ENCODE measurements at places on chromosomes 7 and 10. TPM values are rescaled to one million over a fixed set of nuclear protein-coding genes. Genes with fewer than 3 reads are reported as not detected.

GRCh38 chr10:23367896-23368595, 23.4 kb upstream of the C10orf67 start:
- DNase-seq, result no peak

DNA sequence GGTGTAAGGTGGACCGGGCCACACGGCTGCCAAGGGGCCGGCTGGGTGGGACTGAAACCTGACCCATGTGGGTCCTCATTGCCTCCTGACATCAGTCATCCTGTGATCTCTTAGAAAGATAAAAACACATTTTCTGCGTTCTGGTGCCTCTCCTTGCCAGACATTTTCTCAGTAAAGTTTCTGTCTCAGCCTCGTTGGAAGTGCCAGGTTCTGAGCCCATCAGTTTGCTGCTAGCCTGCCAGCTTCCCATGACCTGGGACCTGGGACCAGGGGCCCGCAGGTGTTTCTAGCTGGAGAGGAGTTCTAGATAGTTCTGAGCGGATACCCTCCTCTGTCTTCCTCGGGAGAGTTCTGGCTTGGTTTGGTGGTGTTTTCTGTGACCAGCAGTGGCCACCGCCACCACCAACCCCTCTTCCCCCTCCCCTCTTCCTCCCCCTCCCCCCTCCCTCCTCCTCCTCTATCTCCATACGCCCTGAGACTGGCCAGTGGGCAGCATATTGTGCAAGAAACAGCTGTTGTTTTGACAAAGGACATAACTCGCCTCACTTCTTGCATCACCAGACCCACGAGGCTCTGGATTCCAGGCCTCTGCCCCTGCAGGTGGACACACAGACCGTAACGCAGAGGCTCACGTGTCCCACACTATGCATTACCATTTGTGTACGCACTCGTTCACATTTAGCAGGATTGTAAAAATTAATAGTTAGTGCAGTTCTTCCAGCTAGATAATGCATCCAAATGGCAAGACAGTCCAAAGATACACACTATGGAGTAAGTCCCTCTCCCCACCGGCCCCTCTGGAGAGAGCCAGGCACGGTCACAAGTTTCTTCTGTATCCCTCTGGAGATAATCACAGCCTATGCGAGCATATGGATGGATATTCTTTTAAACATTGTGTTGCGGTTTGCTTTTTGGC, 94.6 kb downstream of the CUX1 start:
- peak; percentile 82 for DNase-seq

DNA sequence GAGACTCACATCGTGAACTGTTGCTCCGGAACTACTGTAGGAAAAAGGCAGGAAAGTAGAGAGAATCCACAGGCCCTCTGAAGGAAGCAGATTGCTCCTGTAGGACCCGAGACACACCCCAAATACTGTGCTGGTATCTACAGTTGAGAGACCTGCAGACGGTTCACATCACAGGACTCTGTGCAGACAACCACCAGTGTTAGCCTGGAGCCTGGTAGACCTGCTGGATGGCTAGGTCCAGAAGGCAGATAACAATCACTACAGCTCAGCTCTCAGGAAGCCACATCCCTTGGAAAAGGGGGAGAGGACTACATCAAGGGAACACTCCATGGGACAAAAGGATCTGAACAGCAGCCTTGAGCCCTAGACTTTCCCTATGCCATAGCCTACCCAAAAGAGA, 311.8 kb upstream of the PRKCQ start:
- DNase-seq, result no peak

The UTF1 gene
- 3.3 TPM for total RNA-seq

The HHEX gene
- 4.1 TPM for total RNA-seq

- peak; percentile 6 for DNase-seq
These were observed 22.8 kb downstream of the GRID1 start for GRCh38 chr10:86343761-86344160.

GRCh38 chr10:100631192-100631591, 95.4 kb downstream of the HIF1AN start:
- DNase-seq, result no peak

DNA sequence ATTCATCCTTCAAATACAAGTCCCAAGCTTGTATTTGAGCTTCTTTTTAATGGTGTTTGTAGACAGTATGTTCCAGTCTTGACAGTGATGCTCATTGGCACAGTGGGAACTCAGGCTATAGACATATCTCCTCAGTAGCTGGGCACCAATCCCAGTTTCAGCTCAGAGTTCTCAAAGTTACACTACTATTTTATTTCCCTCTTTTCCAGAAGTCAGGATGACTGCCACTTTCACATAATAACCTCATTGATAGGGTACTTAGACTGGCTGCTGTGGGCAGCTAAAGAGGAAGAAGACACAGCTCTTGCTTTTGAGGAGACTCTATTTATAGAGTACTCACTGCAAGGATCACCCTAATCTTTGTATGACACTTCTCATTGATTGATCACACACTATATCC, 2.4 kb downstream of the GBF1 start:
- DNase-seq, result no peak

- DNase-seq, result peak; percentile 88
These were observed 14.4 kb downstream of the MXI1 start for GRCh38 chr10:110221721-110222261.

The AKR1D1 gene
- total RNA-seq, result not detected

- no peak for DNase-seq
These were observed 8.3 kb downstream of the ADD3 start for GRCh38 chr10:110016039-110016438.

The MET gene
- total RNA-seq, result 5.0 TPM

The FAM131B gene
- total RNA-seq, result 0.34 TPM

DNA sequence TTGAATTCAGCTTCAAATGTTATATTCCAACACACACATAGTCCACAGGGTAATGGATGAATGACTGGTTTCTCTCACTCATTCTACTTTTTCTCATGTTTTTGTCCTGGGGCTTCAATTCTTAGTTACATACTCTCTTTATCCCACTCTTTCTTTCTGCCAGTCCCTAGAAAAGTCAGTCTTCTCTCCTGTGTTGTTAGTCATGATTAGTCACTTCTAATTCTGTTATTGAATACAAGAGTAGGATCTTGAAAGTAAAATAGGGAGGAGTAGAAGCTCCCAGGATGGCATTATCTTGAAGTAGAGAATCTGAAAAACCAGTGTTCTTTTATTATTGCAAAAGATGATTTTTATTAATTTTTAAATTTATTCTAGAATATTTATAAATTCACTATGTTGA, 45.5 kb upstream of the CALCR start:
- no peak for DNase-seq

The HMX3 gene
- not detected for total RNA-seq

The PLPP4 gene
- not detected for total RNA-seq

The TET1 gene
- 7.0 TPM for total RNA-seq

DNA sequence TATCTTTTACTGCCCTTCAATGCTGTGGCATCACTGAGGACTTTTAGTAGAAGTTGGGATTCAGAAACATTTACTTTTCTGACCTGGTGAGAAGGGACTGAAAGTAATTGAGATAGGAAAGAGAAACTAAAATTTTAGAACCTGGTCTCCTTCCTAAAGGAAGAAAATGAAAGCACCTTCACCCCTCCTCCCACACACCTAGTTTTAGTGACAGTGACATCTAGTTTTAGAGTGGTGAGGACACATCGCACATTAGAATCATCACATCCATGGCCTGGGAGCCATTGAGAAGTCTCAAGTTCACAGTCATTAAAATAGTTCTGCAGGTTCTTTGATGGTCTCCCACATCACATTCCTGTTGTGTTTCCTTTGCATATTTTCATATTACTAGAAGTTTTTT, 16.1 kb downstream of the TAS2R41 start:
- no peak for DNase-seq

The FKBP9 gene
- 76.5 TPM for total RNA-seq

GRCh38 chr10:43606323-43607198, at the start of gene ZNF485:
Gene ZNF485 (plus strand): TSS chr10:43606438. CDS start chr10:43607051, 613 bp downstream.
- peak; percentile 83 for DNase-seq

The TNRC18 gene
- total RNA-seq, result 76.4 TPM

GRCh38 chr10:103703941-103704919, 151.1 kb downstream of the SH3PXD2A start:
- DNase-seq, result no peak

GRCh38 chr10:21010615-21011014, 113.5 kb upstream of the NEBL start:
- DNase-seq, result no peak

GRCh38 chr7:101114492-101114891, 12.4 kb upstream of the SERPINE1 start:
- no peak for DNase-seq

The AGMO gene
- total RNA-seq, result 0.42 TPM

GRCh38 chr7:67056683-67057082, 60.0 kb downstream of the TYW1 start:
- DNase-seq, result no peak

DNA sequence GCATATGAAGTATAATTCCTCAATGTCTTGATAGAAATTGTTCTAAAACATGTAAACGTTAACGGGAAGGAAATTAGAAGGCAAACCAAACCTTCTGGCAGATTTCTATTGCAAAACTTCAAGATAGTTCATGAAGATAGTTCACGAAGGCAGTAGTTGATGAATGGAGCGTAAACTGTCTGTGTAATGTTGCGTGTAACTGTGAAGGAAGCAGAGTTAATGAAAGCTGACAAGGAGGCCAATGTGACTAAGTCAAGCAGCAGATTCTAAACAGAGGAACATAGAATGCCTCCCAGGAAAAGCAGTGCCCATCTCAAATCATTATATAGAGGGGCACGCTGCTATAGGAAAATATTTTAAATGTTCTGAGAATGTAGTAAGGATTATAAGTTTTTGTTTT, 659.7 kb upstream of the IGFBP3 start:
- DNase-seq, result no peak

GRCh38 chr10:71765176-71765904, 8.0 kb downstream of the VSIR start:
- DNase-seq, result no peak

- no peak for DNase-seq
These were observed 511.3 kb upstream of the ZMIZ1 start for GRCh38 chr10:78557433-78557925.

DNA sequence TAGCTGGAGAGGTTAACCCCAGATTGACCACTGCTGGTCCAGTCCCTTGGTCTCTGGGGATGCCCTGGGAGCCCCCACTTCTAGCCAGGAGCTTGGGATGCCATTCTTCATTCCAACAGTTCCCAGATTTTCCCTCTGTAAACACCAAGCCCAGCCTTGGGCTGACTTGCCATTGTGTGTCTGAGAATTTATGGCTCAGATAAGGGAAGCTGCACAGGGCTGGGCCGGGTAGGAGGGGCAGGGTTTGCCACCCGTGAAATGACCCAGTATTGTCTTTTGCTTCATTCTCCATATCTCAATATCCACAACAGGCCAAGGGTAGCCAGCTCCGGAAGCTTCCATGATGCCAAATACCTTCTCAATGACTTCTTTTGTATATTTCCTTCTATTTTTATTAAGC, 32.1 kb downstream of the AFAP1L2 start:
- DNase-seq, result no peak

DNA sequence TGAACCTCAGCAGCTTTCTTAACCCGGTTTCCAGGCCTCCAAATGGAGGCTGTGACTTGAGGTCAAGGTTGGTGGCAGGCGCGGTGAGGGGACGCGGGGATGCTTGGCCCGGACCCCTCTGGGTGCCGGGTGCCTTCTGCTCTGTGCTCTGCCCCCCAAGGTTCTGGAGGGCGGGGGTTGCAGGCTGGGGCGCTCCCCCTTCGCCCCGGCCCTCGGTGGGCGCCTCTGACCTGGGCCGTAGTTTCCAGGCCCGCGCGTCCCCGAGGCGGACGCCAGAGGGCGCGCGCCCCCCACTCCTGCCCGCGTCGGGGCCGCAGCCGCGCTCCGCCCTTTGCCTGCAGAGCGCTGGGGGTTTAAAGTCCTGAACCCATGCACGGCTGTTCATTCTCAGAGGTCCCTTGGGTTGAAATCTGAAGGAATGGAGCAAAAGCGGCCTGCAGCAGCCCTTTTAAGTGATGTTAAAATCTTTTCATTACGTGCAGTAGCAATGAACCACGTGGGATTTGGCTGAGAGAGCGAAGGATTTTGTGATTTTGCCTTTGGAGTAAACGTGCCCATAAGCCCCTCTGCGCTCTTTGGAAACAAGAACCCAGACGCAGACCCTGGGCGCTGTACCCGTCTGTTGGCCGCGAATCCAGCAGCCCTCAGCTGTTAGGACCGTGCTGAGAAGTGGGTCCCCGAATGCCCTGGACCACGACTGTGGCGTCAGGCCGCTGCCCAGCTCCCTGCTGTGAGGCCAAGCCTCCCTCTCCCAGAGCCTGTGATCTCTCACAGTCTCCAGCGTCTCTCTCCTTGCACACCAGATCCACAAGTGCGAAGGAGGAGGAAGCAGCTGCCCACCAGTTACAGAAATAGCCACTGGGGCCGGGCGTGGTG, 135.0 kb downstream of the ACTR3B start:
- DNase-seq, result peak; percentile 47

DNA sequence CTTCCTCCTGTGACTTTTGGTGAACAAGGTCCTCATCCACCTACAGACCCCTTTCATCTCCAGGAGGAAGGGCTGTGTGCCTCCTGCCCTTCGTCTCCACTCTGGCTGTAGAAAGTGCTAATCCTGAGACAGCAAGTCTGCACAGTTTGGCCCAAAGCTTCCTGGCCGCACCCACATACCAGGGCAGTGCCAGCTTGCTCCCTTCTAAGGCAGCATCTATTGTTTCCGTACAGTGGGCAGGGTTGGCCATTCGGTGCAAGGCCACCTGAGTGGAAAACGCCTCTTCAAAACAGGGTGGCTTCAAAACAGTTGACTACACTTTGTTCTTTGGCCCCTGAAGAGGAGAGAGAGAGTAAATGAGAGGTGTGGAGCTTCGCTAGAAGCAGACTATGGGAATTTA, 134.1 kb upstream of the KLF14 start:
- no peak for DNase-seq
